ENCODE measurements at places on chromosomes 7 and 10.

DNA sequence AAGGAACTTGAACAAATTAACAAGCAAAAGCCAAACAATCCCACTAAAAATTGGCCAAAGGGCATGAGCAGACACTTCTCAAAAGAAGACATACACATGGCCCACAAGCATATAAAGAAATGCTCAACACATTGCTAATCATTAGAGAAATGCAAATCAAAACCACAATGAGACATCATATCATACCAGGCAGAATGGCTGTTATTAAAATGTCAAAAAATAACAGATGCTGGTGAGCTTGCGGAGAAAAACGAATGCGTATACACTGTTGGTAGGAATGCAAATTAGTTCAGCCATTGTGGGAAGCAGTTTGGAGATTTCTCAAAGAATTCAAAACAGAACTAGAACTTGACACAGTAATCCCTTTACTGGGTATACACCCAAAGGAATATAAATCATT lies 311.7 kb upstream of the HPS1 start:
- DNase-seq: no peak

DNA sequence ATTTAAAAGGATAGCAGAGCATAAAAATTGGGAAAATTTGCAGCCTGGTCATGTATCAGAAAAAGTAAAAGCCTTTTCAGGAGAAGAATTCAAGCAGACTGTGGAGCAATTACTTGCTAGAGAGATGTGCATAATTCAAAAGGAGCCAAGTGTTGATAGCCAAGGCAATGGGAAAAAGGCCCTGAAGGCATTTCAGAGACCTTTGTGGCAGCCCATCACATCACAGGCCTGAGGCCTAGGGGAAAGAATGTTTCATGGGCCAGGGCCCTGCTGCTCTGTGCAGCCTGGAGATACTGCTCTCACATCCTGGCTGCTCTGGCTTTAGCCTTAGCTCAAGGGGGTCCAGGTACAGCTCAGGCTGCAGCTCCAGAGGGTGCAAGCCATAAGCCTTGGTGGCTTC lies 152.9 kb downstream of the MAGI2 start:
- no peak for DNase-seq

DNA sequence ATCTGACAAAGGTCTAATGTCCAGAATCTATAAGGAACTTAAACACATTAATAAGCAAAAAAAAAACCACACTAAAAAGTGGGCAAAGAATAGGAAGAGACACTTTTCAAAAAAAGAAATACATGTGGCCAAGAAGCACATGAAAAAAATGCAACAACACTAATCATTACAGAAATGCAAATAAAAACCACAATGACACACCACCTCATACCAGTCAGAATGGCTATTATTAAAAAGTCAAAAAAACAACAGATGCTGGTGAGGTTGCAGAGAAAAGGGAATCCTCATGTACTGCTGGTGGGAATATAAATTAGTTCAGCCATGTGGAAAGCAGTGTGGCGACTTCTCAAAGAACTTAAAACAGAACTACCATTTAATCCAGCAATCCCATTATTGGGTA lies 119.0 kb downstream of the LMBR1 start:
- no peak for DNase-seq

DNA sequence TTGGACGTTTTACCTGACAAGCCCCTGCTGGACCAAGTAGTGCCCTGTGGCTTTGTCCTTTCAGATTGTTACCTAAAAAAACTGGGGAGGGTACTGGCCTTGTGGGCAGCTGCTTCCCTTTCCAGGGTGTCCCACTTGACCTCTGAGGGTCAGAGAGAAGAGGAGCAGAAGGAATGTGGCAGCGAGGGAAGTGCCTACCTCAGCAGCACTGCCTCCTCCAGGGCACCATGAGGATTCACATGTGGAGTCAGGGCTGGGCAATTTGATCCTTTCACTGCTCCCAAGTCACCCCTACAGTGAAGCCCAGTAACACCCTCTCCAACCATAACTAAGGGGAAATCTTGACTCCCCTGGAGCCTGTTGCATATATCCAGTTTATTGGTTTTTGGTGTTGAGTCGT lies 64.6 kb downstream of the ITGB1 start:
- peak; percentile 62 for DNase-seq

- DNase-seq: no peak
These were observed 263.2 kb downstream of the DGKB start for GRCh38 chr7:14639329-14639728.

DNA sequence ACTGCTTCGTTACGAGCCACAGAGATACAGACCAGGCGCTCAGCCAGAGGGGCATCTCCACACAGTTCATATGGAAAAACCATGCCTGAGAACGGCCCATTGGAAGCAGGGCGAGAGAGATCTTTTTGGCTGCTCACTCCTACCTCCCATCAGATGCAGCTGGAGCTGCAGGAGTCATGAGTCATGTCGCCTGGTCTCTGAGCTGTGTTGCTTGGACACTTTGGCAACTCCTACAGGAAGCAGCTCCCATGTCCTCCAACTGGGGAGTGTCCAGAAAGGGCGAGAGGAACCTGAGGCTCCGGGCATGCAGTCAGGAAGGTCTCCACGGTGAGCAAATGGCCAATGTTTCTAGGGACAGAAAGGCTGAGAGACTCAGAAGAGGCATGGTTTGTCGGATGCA lies 24.9 kb downstream of the INSIG1 start:
- no peak for DNase-seq

- no peak for DNase-seq
These were observed 38.2 kb downstream of the HTRA1 start for GRCh38 chr10:122499491-122499941.

DNA sequence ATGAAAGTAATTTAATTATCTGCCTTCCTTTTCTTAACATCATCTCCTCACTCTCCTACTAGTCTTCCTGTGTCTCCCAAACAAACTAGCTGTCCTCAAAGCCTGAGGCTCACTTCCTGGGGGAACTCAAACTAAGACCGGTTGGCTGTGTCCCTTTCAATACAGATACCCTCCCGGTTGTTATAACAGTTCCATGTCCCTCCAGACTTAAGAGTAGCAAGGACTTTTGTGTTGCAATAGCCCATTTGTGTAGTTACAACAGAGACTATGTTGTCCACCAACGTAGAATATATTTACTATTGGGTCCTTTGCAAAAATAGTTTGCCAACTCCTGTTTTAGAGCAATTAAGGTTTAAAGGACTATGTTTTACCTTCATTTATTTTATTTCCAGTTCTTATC lies 8.6 kb upstream of the TARP start:
- DNase-seq: no peak

GRCh38 chr7:141463986-141464385 lies 87.2 kb upstream of the AGK start:
- no peak for DNase-seq

GRCh38 chr7:113731571-113731970 lies 187.2 kb downstream of the PPP1R3A start:
- no peak for DNase-seq

GRCh38 chr7:21675255-21675654 lies 132.4 kb downstream of the DNAH11 start:
- DNase-seq: no peak

DNA sequence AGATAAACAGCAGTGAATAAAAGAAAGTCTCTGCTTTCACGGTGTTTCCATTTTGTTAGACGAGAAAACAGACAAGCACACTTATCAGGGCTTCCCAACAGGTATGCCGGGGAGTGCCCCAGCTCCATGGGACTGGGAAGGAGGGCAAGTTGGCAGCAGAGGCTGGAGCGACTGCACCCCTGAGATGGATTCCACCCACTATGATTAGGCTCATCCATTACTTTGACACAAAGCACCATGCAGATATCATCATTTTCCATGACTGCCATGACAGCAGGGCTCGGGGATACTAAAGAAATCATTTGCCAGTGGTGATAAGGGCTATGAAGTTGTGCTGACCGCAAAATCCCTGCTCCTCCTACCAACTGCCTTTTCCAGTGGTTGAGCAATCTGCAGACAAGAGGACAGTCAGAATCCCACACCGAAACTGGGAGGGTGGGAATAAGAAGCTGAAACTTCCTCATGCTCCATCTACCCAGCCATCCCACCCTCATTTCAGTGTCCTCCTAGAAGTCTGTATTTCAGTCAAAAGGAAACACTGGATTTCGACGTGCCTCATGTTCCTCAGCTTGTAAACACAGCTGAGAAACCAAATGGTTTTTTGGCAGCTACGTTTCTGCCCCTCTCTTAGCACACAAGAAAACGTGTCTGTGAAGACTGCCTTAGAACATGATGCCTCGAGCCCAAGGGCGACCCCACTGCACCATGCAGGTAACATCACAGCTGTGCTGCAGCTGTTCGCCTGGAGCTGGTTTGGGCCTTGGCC lies 15.5 kb downstream of the CREB3L2 start:
- peak; percentile 48 for DNase-seq

DNA sequence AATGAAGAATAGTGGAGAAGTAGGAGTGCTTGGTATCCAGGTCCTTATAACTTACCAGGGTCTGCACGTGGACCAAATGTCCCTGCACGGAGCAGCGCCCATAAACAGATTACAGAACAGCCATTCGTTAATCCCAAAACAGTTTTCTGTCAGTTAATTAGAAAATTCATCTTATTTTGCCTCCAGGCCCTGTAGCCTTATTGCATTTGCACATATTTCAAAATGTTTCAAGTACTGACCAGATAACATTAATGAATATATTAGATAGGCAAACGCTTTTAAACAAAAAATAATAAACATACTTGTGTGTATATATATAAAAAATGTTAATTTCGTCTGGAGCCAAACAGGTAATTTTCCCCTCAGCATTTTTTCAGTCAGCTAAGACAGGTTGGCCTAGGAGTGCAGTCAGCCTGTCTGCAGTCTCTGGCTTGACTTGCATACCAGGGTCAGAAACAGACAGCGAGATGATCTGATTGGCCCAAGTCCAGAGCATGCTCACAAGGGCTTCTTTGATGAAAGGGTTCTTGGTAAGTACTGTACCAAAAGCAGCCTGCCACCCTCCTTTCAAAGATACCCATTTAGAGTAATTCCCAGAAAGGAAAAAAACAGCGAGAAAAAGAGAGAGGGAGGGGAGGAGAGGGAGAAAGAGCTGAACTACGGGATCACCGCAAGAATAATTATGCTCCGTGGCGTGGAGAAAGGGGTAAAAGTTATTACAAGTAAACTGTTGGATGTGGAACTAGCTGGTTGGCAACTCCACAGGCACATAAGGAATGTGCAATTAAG lies 194.4 kb upstream of the TCF7L2 start:
- no peak for DNase-seq

DNA sequence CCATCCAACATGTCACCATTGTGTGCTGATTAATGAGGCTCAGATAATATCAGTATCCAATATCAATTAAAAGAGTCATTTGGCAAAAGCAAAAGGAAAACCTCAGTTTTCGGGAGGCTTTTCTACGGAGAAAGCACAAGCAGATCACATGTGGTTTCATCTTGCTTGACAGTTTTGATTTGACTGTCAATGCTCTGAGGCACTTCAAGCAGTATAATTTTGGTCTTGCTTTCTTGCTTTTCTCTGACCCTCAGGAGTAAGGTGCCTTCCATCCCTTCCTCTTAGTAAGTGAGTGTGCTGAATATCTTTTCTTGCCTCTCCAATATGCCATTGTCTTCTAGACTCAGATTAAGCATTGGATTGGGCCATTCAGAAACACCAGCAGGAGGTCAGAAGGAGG lies 115.5 kb upstream of the CALCR start:
- DNase-seq: no peak

DNA sequence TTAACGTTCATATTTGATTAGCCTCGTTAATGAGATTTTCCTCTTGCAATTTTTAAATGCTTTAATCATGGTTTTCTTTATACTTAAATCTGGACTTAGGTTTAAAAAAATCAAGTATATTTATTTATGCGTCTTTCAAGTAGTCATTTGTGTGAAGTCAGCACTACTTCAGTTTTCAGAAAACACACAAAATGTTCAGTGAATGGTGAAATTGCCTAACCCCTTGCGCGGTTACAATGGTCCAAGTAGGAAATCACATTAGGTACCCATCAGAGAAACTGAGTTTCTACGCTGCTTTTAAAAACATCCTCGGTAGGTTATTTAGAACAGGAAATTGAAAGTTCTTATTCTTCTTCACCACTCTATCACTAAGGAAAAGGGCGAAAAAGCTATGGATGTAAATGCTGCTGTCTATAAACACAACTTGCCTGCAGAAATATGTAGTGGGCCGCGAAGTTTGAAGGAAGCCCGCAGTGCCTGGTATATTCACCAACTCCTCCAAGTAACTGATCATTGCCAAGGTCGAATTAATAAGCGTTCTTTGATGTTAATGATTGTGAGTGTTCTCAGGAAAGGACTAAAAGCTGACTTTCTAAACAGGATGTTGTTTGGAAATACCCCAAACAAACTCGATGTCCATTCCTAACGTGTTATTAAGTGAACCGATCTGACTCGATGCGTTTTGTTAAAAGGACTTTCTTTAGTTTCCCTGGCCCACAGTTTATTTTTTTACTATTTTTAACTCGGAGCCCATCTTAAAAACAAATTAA lies 1.0 kb downstream of the SYPL1 start:
- peak; percentile 41 for DNase-seq

DNA sequence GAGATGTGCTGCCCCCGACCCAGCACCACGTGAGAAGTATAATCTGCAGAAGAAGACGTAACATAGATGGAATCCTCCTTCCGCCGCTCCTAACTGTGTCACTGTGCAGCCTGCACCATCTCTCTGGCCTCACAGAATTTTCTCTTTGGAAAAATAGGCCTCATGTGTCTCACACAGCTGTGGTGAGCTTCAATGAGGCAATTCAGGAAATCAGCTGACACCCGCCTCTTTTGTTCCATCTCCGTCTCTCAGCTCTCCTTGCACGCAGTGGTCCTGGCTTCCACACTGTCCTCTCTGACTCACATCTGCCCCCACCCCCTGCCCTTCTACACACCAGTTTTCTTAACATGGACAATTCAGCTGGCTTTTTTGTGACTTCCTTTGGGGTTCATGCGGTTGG lies 7.2 kb downstream of the C10orf90 start:
- no peak for DNase-seq

- peak; percentile 85 for DNase-seq
These were observed 212.7 kb upstream of the ZNF804B start for GRCh38 chr7:88546808-88547207.

GRCh38 chr10:86644794-86645445 lies 9.4 kb upstream of the OPN4 start:
- DNase-seq: no peak

Data from OCI-M1 (cell line).